ENCODE measurements at places on chromosomes 2 and 18. TPM values are rescaled to one million over a fixed set of nuclear protein-coding genes. Genes with fewer than 3 reads are reported as not detected.

Gene DNMT3A
- total RNA-seq = 18.6 TPM

Gene KCTD1
- 15.4 TPM for total RNA-seq

Gene TSGA10
- 3.3 TPM for total RNA-seq

Gene ALPG
- not detected for total RNA-seq

Gene HNRNPLL
- total RNA-seq = 22.5 TPM

Gene CABYR
- not detected for total RNA-seq

Gene NYAP2
- total RNA-seq = not detected

Gene ALPP
- total RNA-seq = not detected

Gene ADGRF3
- 0.16 TPM for total RNA-seq

Gene MAP3K19
- total RNA-seq = not detected

Gene CCDC68
- total RNA-seq = 3.9 TPM

Gene SERPINB13
- total RNA-seq = not detected

Gene FEV
- not detected for total RNA-seq

Gene DES
- 13,356 TPM for total RNA-seq

Gene GCG
- total RNA-seq = not detected

Gene RESP18
- total RNA-seq = not detected

Gene SMPD4
- total RNA-seq = 25.6 TPM

Gene GREB1
- total RNA-seq = 11.4 TPM

Gene GALNT14
- total RNA-seq = 0.38 TPM

Gene RAB12
- 113 TPM for total RNA-seq

Gene FZD7
- total RNA-seq = 24.2 TPM

Gene SERPINE2
- 6.1 TPM for total RNA-seq

Gene PLEK
- 7.2 TPM for total RNA-seq

Gene SP3
- 41.2 TPM for total RNA-seq

Gene TNFAIP6
- 2.9 TPM for total RNA-seq

Gene CUL3
- 74.5 TPM for total RNA-seq

Gene NTSR2
- not detected for total RNA-seq

Gene CAPN14
- total RNA-seq = 0.35 TPM

Gene XIRP2
- 298 TPM for total RNA-seq

Gene ACTG2
- 1.9 TPM for total RNA-seq

Gene CCBE1
- 3.6 TPM for total RNA-seq

Gene PDE6D
- 14.5 TPM for total RNA-seq

Gene KCNIP3
- total RNA-seq = 8.7 TPM

Gene UCN
- total RNA-seq = 0.84 TPM

Gene HAAO
- total RNA-seq = 1.9 TPM

Gene RPRM
- total RNA-seq = not detected

Gene RNF144A
- total RNA-seq = 16.9 TPM

Gene PRLH
- not detected for total RNA-seq

Gene LYG2
- total RNA-seq = not detected

Gene MEP1B
- total RNA-seq = not detected

Gene MLPH
- 79.0 TPM for total RNA-seq

Gene EFHD1
- 26.3 TPM for total RNA-seq

Gene REG1B
- total RNA-seq = not detected

Gene ANKRD30B
- not detected for total RNA-seq

Gene MAB21L4
- not detected for total RNA-seq

Gene GPAT2
- total RNA-seq = 6.1 TPM

Gene RIF1
- 12.7 TPM for total RNA-seq

Gene LCT
- total RNA-seq = not detected

Gene CELF4
- not detected for total RNA-seq

Gene WNT10A
- total RNA-seq = not detected

Gene IL1R2
- 1.3 TPM for total RNA-seq

Gene REG3A
- total RNA-seq = not detected

Gene CHST9
- 8.3 TPM for total RNA-seq

Gene FBXO36
- 0.62 TPM for total RNA-seq

Gene ASIC4
- not detected for total RNA-seq

Gene HTR2B
- not detected for total RNA-seq

All from Right ventricle myocardium inferior (tissue), 1 donor.